HTR-8/SVneo (cell line): ENCODE measurements at places on chromosomes 7 and 10.

- DNase-seq = no peak
Measured at GRCh38 chr7:106611911-106612310, 49.0 kb downstream of the CCDC71L start.

DNA sequence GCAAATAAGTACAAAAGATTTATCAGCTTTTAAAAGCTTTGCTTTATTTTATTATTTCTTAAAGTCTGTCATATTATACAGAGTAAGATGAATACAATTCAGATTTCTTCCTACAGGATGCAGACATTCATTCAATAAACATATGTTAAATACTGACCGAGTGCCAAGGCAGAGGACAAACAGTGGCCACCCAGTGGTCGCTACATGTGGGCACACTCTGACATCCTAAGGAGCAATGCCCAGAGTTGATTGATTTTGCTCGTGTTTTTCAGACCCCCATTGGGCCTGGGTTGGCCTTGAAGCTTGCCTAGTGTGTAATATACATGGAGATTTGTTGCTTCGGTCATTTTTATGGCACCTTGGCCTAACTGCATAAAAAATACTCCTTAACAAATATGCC, 201.2 kb downstream of the CCDC3 start:
- DNase-seq = no peak

DNA sequence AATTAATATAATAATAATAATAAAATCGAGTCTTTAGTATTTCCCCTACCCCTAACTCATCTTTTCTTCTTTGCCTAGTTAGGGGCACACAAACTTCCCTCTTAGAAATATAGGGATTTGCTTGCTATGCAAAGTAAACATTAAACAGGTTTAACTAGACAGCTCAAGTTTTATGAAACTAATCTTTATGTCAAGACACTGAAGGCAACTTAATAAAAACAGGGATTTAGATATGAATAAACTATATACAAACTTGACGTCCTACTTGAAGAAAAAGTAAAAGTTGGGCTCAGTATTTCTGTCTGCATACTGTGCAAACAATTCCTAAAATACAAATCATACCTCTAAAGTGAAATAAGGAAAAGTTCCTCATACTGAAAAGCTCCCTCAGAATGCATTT, 52.1 kb upstream of the CAV2 start:
- no peak for DNase-seq

- DNase-seq = no peak
Measured at GRCh38 chr10:13593535-13593934, 6.8 kb downstream of the PRPF18 start.

GRCh38 chr10:93758891-93759410, 1.2 kb downstream of the LGI1 start:
- DNase-seq = no peak

DNA sequence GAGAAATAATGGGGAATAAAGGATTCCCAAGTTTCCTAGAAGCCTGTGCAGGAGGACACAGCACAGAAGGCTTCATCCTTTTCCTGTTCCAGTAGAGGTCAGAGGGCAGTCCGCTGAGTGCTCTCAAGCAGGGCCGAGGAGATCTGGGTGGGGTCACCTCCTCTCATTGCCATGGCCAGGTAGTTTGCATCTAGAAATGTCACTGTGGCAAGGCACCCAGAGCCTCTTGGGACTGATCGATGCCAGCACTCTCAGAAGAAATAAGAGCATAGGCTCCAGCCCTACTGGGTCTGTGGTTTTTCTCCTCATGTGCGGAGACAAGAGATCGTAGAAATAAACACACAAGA, 7.9 kb downstream of the NUB1 start:
- DNase-seq = no peak

- no peak for DNase-seq
Measured at GRCh38 chr7:138564365-138564764, 104.3 kb downstream of the TRIM24 start.

GRCh38 chr10:2019803-2020202, 282.5 kb upstream of the ADARB2 start:
- DNase-seq = no peak

GRCh38 chr10:77086081-77086480, 551.5 kb downstream of the KCNMA1 start:
- DNase-seq = no peak

- no peak for DNase-seq
Measured at GRCh38 chr7:69422574-69422985, 175.7 kb upstream of the AUTS2 start.

- DNase-seq = peak; percentile 69
Measured at GRCh38 chr7:129188372-129188891, at the start of gene SMO. TSS of gene SMO (plus strand) at chr7:129188633. CDS start at chr7:129189152, 519 bp downstream.

- no peak for DNase-seq
Measured at GRCh38 chr7:123131556-123131955, 68.2 kb downstream of the SLC13A1 start.

- DNase-seq = no peak
Measured at GRCh38 chr10:112741830-112742402, 208.1 kb upstream of the TCF7L2 start.

- no peak for DNase-seq
Measured at GRCh38 chr10:110868981-110869380, 2.7 kb upstream of the PDCD4 start.

- DNase-seq = no peak
Measured at GRCh38 chr7:70621954-70622600, 509.9 kb upstream of the GALNT17 start.

GRCh38 chr7:140211698-140212097, 34.9 kb upstream of the KDM7A start:
- no peak for DNase-seq

GRCh38 chr7:2643386-2644219, 11.8 kb downstream of the TTYH3 start:
- DNase-seq = no peak

DNA sequence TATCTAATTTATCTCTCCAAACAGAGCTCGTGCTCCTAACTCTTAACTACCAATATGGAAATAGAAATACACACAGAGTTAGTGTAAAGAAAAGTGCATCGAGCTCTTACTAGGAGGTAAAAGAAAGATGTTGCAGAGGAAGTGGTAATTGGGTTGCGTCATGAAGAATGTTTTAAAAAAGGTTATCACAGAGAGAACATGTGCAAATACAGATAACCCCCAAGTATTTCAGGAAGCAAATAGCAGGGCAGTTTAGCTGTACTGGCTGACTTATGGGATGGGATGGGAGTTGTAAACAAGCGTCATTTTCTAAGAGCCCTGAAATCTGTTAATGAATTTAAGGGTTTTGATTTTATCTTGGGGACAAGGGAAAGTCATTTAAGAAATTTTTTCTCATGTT, 153.9 kb downstream of the AGMO start:
- no peak for DNase-seq

GRCh38 chr7:10888861-10889260, 84.8 kb upstream of the PHF14 start:
- DNase-seq = no peak

GRCh38 chr7:2892549-2892948, 48.4 kb upstream of the GNA12 start:
- DNase-seq = no peak

- DNase-seq = no peak
Measured at GRCh38 chr7:1704811-1705738, 35.0 kb downstream of the ELFN1 start.

GRCh38 chr7:152737833-152738232, 21.7 kb upstream of the ACTR3B start:
- no peak for DNase-seq

DNA sequence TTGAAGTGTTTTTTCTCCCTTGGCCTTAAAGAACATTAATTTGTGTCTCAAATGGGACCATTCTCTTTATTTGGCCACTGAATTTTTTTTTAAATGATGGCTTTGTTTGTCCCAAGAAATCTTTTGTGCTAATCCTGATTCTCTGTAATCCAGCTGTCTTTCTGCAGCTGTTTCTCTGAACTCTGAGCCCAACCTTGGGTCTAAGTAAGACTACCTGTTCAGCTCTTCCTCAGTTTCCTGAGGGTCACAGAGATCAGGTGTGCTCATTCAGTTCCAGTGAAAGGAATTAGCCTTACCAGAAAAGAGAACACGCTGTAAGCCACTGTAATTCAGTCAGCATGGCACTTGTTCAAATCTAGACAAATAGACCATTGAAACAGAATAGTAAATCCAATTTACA, 94.2 kb downstream of the ANKIB1 start:
- no peak for DNase-seq

GRCh38 chr10:76675951-76676587, 961.5 kb downstream of the KCNMA1 start:
- no peak for DNase-seq

GRCh38 chr10:74640134-74640921, 186.1 kb upstream of the KAT6B start:
- no peak for DNase-seq

DNA sequence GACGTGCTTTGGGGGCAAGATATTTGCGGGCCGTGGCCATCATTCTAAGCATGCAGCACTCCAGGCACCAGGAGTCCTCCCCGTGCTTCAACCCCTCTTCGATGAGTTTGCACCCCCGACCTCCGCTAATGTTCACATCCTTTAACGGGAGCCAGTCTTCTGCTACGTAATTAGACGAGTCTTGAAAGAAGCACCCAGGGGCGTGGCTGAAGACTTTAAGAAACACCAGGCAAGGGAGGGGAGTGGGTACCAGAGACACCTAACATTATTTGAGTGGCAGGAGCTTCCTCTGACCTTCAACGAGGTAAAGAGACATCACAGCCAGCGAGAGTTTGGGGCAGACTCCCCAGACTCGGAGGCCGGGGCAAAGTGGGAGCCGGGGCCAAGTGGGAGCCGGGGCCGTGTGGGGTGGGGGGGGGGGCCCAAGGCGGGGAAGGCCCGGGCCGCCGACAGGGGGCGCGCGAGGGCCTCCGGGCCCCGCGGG, 31.1 kb upstream of the TOMM7 start:
- no peak for DNase-seq

- no peak for DNase-seq
Measured at GRCh38 chr10:7188456-7189050, 222.3 kb downstream of the SFMBT2 start.

GRCh38 chr10:62047960-62048383, 146.5 kb downstream of the ARID5B start:
- DNase-seq = no peak

DNA sequence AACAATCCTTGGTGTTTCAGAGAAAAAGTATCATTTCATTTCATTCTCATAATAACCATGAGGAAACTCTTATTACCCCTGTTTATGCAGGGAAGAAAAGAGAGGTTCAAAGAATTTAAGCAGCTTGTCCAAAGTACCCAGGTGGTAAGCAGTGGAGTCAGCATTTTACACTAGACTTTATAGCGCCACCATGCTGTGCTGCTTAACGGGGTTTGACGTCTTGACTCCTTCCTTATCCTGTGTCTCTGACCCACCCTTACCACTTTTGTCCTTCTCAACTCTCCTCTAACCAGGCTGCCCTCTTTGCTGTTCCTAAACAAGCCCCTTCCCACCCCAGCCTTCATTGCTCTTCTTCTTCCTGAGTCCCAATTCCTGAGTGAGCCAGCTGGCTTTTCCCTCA, 117.0 kb upstream of the AHR start:
- DNase-seq = no peak

- no peak for DNase-seq
Measured at GRCh38 chr10:4790045-4790444, 36.0 kb upstream of the AKR1E2 start.

DNA sequence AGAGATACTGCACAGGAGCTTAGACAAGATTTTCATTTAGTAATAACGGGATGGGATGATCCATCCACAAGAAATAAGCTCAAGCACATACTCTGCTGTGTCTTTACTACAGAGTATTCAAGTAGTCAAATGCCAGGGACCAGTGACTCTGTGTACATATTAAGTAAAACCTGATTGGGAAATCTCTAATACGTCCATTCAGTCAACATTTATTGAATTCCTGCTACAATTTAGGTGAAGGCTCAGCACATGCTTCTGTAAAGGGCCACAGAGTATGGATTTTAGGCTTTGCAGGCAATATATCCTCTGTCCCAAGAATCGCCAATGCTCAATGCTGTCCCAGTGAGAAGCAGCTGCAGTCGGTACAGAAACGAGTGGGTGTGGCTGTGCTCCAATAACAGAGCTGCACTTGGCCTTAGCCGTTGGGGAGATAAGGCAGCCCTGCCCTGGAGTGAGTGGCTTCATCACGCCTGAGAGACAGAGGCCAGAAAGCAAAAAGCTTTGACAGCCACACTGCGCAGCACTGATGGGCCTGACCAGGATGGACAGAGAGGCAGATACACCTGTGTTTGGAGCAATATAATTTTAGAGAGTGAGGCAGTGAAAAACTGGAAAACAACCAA, 186.8 kb downstream of the PARD3 start:
- no peak for DNase-seq

DNA sequence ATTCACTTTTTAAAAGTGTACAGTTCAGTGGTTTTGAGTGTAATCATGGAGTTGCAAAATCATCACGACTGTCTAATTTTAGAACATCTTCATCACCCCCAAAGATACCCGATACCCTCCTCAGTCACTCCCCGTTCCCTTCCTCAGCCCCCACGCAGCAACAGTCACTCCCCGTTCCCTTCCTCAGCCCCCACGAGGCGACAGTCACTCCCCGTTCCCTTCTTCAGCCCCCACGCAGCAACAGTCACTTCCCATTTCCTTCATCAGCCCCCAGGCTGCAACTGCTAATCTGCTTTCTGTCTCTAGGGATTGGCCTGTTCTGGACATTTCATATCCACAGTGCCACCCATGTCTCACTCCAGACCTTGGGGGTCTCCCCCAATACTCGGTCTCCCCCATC, 161.6 kb upstream of the PPP2R2D start:
- DNase-seq = no peak

DNA sequence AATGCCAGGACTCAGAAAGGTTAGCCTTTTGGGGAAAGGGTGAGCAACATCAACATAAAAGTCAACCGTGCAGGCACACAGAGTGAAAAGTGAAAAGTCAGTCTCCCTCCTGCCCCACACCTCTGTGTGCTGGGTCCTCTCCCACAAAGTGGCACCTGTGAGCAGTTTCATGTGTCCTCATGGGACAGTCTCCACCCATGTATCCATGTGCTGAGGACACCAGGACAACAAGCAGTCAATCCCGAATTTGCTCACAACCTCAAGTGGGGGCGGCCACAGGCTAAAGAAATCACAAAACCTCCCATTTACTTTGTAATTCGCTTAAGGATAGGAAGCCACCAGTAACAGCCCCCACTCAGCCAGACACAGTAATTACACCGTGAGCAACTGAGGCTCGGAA, 97.4 kb downstream of the ARHGAP22 start:
- DNase-seq = no peak

DNA sequence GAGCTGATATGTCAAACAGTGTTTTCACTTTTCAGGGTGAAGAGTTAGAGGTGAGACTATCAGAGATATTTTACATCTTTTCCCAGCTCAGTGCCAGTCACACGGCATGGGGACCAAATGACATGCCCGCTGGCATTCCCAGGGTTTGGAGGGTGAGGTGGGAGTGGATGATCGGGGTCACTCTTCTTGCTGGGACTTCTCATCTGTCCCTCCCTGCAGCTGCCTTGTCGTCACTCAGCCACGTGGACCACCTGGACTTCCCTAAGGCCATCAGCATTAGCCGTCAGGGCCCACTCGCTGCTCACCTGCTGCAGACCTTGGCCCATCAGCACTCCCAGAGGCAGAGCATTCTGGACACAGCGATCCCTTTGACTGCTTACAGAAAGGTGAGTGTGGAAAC, 301.8 kb downstream of the DNAJB6 start:
- no peak for DNase-seq
